ENCODE measurements at places on chromosomes 11 and 22.

GRCh38 chr22:26443901-26444690, 15.0 kb downstream of the ASPHD2 start:
- no peak for DNase-seq

DNA sequence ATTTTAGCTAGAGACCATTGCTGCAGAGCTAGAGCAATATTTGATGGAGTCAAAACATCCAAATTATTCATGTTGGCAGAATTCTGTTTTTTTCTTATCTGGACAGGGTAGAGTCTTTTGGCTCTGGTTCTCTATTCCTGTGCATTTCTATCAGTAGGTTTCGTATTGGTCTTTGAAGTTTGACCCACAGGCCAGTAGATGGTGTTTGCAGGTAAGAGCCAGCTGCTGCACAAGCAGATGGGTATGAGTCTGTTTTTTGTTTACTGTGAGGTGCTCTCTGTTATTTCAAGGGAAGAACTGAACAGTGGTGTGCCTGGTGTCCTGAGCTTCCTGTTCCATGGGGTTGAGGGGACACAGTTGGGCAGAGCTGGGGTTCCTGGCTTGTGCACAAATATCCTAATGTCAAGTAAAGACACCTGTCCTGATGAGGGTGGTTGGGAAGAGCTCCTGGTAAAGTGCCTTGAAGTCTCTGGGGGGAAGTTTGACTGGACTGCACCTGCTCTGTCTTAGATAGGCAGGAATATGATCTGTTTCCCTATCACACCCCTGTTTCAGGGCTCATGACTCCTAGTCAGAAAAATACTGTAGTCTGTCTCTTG, 34.0 kb upstream of the SLC22A25 start:
- DNase-seq, result no peak

DNA sequence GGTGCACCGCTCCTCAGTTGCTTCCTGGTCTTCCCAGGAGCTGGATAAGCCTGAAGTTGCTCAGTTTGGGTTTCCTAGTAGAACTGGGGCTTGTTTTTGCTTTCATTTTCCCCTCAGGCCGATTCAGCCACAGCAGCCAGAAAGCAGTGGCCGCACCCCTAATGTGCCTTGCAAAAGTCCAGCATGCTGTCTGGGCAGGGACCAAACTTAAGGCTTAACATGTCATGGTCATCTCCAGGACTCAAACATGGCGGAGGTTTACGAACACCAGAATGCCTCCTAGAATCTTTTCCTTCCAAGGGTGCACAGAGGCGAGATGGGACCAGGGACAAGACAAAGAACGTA, 2.5 kb downstream of the GNG3 start:
- DNase-seq, result peak; percentile 37

DNA sequence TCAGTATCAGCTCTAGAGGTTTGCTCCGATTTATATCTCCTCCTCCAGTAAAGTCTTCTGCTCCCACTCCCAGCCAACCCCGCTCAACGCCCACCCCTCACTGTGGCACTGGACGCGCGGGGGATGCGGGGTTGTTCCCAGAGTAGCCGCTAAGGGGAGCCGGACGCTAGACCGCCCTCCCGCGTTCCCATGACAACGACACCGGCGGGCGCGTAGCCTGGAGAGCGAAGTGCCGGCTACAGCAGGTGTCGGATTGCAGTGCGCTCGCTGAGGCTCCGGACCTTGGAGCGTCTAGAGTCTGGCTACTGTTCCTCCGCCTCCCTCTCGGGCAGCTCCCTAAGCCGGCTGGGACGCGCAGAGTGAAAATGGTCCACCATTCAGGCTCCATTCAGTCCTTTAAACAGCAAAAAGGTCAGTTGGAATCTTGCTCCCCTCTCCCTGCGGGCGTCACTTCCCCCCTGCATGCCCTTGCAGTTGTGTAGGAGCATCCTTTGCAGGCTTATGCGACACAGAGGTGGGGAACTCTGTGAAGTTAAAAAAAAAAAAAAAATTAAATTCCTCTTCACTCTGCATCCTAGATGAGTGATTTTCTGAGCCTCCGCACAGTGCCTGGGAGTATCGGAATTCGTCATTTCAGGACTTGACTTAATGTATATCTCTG, at the start of gene ANO3:
Gene ANO3, plus strand, starts transcription at position 220 of the 661 bp plus-strand sequence. Its CDS starts 146 bp downstream, at position 366.
- DNase-seq, result peak; percentile 22

DNA sequence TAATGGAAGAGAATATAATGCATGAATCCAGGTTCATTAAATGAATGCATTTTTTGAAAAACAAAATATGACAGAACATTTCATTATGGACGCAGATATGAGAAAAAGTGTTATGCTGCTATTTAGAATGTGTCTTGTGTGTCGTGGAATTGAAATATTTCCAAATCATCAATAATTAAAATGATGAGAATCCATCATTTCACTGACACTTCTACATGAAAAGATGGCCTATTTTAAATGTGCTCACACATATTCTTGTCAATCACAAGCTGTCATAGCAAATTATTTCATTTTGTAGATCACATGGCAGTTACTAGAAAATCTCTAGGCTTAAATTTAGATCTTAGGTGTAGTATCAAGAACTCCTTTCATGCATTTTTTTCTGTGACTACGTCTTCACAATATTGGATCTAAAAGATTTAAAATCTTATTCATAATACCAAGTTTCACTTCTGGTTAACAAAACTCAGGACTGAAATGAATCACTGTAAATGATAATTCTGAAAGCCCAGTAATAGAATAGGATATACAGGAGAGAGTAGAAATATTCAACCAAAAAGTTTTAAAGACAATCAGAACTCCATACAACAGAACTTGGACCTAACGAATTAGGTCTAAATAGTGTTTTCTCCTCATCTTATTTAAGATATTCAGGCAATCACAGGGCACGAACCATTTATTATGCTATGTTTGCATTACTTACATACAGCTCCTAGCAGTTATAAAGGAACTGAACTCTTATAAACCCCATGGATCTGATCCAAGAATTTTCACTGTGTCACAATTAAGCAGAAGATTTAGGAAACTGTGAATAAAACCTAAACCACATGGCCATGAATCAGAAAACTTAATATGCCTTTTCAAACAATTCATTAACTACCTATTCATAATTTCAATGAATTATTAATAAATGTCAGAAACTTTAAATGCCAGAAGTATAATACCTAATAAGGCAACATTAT, 67.7 kb downstream of the DCDC1 start:
- DNase-seq, result no peak

- no peak for DNase-seq
Observed at GRCh38 chr11:118606157-118606843, 1.1 kb upstream of the PHLDB1 start.

GRCh38 chr22:45777852-45778375, 106.3 kb downstream of the ATXN10 start:
- no peak for DNase-seq

DNA sequence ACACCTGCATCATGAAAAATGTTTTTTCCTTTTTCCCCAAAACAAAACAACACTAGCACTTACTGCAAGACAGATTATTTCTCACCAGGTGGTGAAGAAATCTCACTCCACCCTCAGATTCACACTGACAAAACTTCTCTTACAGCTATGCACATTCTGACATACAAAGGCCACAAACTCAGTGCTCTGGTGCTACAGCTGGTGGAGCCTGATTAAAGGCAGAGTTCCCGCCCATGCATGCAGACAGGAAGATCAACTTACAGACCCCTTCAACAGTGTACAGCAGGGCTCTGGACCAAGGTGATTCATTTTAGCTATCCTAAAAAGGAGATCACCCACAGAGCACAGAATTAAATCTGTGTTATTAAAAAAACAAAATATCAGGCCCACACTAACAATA, 112.6 kb downstream of the CADM1 start:
- DNase-seq, result no peak

GRCh38 chr11:28636566-28636965, 528.4 kb downstream of the METTL15 start:
- no peak for DNase-seq

GRCh38 chr11:44964526-44965209, 14.0 kb upstream of the TP53I11 start:
- DNase-seq, result no peak

Data from hematopoietic multipotent progenitor cell (in vitro differentiated cells).